SK-N-DZ (cell line): ENCODE measurements at places on chromosomes 5 and 9.

DNA sequence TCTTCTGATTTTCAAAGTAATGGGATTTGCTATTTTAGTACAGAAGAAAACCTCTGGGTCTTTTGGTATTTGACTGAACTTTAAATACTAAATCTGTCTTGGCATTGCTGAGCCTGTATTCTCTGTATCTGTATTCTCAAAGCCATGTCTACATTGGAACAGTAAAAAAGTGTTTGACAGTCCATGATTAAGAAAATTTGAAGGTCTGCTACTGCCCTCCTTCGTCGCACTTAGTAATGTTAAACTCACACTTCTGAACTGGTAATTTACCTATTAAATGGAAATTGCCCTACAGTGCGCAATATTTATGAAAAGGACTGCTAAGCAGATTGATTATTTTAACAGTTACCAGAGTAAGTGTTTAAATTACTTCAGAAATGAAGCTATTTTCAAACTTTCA is 165.7 kb upstream of the SMC2 start:
- DNase-seq: no peak

DNA sequence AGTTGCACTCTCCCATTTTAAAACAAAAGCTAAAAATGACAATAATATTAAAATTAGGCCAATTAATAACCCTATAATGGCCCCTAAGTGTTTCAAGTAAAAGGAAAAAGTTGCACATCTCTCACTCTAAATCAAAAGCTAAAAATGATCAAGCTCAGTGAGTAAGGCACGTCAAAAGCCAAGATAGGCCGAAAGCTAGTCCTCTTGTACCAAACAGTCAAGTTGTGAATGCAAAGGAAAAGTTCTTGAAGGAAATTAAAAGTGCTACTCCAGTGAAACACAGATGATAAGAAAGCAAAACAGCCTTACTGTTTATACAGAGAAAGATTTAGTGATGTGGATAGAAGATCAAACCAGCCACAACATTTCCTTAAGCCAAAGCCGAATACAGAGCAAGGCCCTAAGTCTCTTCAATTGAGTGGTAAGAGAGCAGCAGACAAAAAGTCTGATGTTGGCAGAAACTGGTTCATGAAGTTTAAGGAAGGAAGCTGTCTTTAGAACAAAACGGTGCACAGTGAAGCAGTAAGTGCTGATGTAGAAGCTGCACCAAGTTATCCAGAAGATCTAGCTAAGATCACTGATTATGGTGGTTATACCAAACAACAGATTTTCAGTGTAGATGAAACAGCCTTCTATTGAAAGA is 144.1 kb upstream of the ACOT12 start:
- no peak for DNase-seq

DNA sequence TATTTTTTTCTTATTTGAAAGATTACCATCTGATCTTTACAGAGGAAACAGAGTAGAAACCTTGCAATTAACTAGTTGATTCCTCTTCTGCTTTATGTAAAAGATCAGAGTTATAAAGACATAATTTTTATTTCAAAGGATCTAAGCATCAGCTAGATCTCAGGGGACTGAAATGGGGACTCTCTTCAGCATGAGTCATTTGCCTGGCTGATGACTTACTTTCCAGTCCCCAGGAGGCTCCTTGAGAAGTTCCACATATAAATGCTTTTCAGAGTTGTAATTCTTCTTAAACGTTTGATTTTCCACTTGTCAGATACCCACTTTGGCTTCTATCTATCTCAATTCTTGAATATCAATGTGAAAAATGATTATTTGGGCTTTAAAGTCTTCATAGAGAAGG is 389.4 kb downstream of the RAB3C start:
- DNase-seq: no peak

GRCh38 chr5:153970496-153970895 is 68.2 kb downstream of the FAM114A2 start:
- no peak for DNase-seq

DNA sequence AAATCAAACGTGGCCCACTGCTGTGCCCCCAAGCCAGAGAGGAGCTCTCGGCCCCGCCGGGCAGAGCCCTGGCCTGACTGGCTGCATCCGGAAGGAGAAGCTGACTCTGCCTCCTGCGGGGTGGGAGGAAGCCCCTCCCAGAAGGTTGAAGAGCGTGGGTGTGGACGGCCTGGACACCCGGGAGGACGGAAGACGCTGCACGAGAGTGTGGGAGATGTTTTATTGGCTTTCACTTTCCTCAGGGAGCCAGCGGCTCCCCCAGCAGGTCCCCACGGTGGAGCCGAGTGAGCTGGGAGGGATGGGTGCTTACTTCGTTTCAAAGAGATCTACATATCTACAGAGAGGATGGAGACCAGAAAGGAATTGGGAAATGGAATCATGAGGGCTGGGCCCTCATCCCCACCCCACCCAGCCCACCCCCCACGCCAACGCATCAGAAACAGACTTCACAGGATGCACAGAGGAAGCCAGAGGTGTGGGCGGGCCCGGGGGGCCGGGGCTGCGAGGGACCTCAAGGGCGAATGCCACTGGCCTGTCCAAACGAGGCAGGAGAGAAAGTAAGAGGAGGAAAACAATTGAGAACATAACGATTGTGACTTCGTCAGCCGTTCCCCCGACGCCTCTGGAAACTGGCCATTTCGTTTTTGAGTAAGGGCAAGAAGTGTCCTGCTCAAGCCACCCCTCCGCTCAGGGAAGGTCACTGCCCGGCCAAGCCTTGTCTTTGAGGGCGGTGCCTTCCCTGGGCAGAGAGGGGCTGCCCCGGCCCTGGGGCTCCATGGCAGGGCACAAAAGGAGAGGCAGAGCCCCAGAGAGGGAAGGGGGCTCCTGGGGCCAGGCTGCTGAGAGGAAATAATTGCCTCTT is 32.1 kb downstream of the FAM163B start:
- DNase-seq: no peak

DNA sequence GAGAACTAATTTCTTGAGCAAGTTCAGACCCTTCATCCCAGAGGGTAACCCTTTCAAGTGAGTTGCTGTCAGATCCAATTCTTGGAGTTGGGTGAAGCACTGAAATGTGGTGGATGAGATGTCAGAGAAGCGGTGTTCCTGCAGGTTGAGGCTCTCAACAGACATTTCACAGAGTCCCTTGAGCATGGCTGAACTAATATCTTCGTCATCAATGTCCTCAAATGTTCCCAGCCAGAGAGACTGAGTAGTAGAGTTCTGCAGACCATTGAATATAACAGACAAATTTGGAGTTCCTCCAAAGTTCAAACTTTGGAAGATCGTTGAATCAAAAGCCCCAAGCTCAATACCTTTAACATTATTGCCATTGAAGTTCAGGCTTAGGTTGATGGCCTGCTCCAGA is 12.7 kb downstream of the CD180 start:
- no peak for DNase-seq
